ENCODE measurements at places on chromosomes 11 and 22.

GRCh38 chr11:106021181-106021966 is 666 bp downstream of the MSANTD4 start:
- no peak for DNase-seq

GRCh38 chr11:116960930-116961329 is 123.5 kb upstream of the APOA1 start:
- DNase-seq, result peak; percentile 28

- DNase-seq, result no peak
Observed at GRCh38 chr11:101103433-101103832, 26.2 kb downstream of the PGR start.

DNA sequence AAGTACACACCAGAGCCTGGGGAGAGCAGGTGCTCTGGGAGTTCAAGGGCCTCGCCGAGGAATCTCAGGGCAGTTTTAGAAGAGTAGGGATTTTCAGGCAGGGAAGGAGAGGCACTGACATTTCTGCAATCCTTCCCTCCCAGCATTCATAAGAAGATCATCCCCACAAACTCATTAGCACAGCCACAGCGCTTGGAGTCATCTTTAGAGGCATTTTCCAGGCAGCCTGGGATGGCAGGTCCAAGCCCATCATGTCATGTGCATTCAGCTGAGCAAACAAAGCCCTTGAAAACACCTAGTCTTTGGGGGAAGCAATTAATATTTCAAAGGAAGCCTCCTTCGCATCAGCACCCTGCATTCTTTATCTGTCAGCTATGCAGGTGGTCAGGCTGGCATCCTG is 43.8 kb downstream of the MAP6 start:
- no peak for DNase-seq

DNA sequence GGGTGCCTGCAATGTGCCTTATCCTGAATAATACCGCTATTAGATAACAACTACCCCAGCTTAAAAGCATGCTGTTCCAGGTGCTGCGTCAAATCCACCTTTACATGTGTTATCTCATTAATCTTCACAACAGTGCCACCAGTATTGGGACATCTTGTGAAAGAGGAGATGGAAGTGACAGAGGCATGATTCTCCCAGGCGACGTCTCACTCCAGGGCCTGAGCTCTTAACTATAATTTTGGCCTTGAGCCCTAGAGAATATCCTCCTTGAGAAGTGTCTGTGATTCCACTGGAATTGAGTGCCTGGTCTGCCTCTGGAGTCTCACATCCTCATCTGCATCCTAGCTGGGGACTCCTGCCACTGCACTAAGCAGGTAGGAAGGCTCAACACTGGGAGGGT is 43.8 kb downstream of the RPL27A start:
- no peak for DNase-seq

GRCh38 chr11:94926698-94927237 is 46.6 kb downstream of the CWC15 start:
- no peak for DNase-seq

DNA sequence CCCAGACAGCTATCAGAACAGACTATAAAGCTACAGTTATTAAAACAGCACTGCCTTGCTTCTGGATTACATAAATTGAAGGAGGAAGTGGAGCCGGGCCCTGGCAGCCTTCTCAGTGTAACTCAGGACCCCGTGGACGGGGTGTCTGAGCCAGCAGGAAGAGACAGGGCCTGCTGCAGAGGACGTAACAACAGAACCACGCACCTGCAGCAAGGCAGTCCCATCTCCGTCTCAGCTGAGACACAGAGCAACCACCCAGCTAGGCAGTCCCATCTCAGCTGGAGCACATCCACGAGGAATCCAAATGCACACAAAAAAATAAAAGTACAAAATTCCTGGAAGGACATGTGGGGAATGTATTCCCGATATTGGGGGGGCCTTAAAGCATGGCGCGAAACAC is 17.1 kb upstream of the KRTAP5-6 start:
- no peak for DNase-seq

GRCh38 chr22:50031189-50032091 is 18.9 kb upstream of the IL17REL start:
- DNase-seq, result no peak

GRCh38 chr11:20051469-20052399 is 108.5 kb downstream of the DBX1 start:
- no peak for DNase-seq

DNA sequence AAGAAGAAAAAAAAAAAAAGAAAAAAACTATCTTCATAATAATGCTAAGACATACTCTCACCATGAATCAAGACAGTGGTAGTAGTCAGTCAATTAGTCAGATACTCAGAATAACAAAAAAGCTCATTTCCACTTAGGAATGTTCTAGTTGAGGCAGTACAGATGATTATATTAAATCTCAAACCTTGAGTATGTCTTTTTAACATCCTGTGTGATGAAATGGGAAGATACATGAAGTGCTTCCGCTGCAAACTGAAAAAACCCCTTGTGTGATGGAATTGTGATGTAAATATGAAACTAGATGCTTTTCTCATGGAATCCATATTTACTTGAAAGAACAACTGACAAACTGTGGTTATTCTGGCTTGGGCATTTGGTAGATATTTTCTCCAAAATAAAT is 13.7 kb downstream of the AMOTL1 start:
- DNase-seq, result no peak

DNA sequence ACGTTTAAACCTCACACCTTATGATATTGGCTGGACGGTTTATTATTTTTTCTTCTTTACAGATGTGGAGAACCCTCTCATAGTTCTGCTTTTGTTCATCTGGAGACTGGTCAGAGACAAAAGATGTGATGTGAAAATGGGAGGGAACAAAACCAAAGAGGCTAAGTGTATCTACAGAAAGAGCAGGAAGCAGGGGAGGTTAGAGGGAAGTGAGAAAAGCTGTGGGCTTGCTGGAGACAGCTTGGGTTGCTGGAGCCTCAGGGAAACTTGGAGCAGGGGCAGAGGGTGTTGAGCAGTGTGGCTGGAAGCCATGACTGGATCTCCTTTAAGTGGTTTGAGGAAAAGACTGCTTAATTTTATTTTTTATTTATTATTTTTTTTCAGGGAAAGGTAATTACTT is 79.0 kb upstream of the SNX19 start:
- DNase-seq, result no peak

Data from keratinocyte (primary cell).